Panc1 (cell line): ENCODE measurements at places on chromosomes 7 and 10.

GRCh38 chr10:3385487-3385886, 212.9 kb upstream of the PITRM1 start:
- no peak for DNase-seq

DNA sequence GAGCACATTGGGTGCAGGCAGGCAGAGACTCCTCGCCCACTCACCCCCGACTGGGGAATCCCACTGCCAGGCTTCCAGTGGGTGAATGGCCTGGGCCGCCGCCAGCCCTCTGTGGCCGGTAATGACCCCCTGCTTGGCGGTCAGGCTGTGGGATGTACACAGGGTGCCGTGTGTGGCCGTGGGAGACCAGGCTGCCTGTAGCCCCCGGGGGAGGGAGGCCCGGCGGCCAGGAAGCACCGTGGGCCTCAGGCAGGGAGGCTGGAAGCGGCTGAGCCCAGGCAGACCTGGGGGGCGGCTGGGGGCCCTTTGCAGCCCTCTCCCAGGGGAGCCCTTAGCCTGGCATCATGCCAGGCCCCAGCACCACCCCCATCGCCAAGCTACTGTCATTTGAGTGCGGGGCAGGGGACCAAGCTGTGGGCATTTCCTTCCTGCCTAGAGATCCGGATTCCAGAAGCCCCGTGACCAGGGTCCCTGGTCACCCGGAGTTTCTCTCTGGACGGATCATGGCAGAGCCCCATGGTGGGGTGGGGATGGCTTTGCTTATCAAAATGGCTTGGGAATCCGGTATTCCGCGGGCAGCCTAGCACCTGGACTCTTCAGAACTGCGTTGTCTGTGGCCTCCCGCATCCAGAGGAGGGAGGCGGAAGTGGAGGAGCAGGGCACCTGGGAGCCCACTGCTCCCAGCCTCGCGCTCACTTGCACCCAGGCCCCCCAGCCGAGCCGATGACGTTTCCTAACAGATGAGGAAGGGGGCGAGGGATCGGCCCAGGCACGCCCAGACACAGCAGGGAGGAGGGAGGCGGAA, 1.1 kb downstream of the TTYH3 start:
- DNase-seq = no peak

DNA sequence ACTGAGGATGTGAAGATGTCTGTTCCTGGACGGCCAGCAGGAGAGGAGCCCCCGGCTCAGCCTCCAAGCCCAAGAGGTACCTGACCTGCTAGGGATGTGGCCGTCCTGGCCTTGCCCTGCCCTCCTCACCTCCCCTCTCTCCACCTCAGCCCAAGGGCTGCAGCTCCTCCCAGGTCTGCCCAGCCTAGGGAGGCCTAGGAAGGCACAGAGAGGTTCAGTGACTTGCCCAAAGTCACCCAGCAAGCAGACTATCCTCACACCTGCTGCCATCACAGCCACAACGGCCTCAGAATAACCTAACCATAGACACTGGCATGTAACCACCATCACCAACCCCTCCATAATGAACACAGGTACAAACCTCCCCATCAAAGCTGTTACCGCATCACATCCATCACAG, 38.7 kb upstream of the LRRC18 start:
- DNase-seq = no peak

- DNase-seq = no peak
Measured at GRCh38 chr7:105055621-105056020, 41.6 kb downstream of the KMT2E start.

- no peak for DNase-seq
Measured at GRCh38 chr7:36851382-36851781, 127.1 kb upstream of the AOAH start.

DNA sequence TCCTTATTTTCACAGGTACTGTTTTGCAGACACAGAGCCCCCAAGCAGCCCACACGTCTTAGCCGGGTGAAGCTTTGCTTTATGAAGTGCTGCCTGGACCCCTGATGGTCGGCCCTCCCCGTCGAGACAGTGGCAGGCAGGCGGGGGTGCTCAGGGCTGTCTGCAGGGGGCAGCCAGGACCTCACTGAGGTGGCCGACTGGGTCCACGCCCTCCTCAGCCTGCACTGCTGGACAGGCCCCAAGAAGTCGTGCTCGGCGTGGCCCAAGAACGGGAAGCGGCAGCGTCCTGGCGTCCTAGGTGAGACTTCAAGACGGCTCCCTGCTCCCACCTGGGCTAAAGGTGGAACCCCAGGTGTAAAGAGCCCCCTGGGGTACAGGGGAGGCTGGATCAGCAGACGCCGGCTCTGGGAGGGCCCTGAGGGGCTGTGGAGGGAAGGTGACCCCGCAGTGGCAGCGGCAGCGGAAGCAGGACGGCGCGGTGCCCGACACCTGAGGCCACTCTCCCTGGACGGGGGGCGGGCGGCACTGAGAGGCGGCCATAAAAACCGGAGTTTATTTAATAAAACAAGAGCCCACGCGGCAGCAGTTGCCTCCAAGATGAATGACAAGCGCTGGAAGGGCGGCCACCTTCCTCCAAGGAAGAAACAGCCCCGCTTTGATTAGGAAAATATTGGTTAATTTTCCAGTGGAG, 179.4 kb downstream of the ELFN1 start:
- DNase-seq = no peak

DNA sequence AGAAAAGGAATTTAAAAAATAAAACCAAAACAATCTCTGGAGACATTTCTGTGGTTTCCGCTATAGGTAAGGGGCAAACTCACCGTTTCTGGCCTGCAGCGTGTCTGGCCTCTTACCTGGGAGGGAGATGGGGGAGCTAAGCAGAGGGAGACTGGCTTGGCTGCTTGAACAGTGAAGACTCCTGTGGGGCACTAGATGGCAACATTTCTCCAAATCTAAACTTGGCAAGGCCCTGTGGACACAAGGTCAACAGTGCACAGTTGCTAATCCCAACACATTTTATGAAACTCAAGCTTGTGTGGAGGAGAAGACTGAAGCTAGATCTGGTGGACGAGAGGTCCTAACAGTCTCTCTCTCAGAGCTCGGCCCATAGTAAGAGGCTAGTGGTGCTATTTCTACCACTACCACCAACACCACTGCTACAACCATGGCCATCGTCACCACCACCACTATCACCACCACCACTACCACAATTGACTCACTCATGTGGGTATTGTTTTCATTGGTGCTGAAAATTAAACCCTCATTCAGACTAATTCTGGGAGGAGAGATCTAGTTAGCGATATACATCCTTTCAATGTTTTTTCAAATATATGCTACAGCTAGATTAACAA, 28.4 kb upstream of the CDHR3 start:
- no peak for DNase-seq

DNA sequence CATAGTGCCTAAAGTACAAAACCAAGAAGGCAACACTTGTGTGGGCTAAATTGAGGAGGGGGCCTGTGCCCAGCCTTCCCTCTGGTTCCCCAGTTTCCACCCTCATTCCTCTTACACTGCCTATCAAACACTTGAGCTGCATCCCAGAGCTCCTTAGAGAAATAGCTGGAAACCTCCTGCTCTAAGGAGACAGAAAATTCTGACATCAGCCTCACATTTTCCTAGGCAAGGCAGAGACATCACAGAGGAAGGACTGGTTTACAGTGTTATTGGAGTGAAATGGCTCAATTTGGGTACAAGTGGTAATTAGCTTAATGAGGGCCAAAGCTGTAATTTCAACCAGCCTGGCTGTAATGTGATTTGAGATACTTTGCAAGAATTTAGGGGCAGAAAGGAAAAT, 192.3 kb upstream of the AOAH start:
- DNase-seq = no peak

DNA sequence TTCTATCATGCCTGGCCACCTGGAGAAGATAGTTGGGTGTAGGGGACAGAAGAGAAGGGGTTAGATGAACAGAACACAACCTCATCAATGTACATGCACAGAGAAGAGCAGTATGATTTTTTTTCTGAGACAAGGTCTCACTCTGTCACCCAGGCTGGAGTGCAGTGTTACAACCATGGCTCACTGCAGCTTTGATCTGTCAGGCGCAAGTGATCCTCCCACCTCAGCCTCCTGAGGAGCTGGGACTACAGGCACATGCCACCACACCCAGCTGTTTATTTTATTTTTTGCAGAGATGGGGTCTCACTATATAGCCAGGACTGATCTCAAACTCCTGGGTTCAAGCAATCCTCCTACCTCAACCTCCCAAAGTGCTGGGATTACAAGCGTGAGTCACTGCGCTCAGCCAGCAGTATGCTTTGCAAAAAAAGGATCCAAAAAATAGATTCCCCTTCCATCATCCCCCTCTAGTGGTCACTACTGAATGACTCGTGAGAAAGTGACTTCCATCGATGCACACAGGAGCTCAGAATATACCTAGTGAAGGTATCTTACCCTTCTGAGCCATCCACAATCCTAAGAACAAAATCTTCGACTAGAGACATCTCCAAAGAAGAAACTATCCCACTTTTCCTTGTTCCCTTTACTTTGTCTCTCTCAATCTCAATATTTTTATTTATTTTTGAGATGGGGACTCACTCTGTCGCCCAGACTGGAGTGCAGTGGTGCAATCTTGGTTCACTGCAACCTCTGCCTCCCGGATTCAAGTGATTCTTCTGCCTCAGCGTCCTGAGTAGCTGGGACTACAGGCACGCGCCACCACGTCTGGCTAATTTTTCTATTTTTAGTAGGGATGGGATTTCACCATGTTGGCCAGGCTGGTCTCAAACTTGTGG, 21.0 kb downstream of the ZCWPW1 start:
- peak; percentile 61 for DNase-seq

DNA sequence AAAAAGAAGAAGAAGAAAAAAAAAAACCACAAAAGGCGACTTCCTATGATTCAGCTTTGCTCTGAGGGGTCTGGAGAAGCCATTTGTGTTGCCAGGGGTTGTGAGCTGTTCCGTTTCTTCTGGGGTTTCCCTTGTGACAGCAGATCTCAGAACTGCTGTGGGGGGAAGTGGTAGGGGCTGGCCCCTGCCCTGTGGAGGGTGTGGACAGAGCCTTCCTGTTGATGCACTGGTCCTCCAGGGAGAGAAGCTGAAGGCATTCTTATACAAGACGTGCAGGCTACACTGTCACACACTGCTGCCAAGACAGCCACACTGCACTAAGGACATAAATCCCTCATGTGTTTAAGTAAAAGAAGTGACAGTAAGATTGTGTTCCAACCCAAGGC, 17.3 kb upstream of the CSGALNACT2 start:
- no peak for DNase-seq

- no peak for DNase-seq
Measured at GRCh38 chr10:133278577-133279265, 2.1 kb upstream of the ADAM8 start.

- DNase-seq = no peak
Measured at GRCh38 chr10:60731134-60731885, 47.0 kb upstream of the CDK1 start.

DNA sequence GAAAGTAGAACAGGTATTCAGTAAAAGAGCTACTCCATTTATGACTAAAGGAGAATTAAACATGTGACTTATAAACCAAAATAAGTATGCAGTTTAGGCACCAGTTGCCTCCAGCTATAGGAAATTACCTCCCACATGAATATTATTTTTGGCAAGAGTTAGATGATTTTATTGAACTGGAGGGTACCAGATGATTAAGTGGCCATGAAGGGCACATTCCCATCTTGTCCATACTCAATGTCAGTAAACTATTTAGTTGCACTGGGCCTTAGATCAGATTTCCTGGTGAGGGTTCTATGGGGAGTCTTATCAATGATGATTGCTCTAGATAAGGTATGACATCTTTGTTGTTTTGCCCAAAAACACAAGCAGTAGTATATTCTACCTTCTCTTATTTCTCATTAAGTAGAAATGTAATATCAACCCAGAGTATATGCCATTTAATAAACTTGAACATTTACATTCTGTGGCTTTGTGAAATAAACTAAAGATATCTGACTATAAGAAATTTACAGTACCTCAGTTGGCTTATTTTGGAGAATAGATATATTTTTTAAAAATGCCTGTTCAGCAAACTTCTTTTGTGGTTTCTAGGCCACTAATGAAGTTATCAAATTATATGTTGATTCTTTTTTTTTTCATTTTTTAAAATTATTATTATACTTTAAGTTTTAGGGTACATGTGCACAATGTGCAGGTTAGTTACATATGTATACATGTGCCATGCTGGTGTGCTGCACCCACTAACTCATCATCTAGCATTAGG, 145.3 kb downstream of the SEMA3A start:
- no peak for DNase-seq

GRCh38 chr10:5890452-5890915, 441 bp downstream of the FBH1 start:
- no peak for DNase-seq

DNA sequence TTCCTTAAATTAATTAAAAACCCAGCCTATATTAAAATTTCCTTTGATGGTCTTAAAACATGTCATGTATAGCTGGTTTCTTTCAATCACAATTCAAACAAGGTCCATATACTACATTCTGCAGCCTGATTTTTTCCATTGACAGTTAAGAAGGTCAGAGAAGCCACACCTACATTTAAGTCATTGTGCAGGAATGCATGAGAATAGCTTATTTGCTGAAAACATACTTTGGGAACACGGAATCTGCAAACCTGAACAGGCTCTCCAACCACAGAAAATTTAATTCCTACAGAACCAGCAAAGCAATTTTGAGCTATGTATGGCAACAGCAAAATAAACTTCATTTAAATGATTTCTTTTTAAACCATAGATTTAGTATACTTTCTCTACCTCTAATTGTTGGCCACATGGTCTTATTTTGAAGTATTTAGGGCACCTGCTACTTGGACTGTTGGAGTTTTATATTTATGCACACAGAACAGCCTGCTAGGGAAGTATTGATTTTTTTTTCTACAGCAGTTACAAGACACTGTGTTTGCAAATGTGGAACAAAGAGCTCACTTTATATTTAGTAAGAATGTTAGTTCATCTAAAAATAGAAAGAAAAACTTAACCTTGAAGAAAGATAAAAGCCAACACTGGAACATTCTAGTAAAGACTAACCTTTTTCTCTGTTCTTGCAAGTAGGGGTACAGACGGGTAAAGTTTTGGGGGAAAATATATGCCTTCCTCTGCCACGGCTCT, 240.9 kb upstream of the IMMP2L start:
- no peak for DNase-seq

DNA sequence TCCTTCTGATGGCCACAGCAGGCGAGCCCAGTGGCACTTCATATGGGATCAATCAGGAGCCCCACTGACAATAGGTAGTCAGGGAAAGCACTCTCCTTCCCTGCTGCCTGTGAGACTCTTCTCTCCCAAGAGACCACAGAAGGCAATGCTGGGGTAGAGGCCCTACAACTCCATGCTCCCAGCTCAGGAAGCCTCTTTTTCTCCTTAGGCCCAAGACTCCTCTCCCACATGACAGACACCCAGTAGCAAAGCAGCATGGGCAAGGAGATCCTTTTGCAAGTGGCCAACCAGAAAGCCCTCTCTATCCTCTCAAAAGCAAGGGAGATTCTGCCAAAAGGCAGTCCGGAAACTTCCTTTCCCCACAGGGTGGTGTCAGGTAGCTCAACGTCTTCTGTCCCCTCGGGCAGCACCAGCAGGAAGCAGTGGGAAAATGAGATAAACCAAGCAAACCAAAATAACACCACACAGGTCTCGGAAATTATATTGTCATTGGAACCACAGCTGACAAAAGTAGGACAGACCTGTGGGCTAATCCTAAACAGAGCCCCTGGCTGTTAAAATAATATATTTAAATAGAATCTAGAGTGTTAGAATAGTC, 172.7 kb upstream of the GDF10 start:
- DNase-seq = no peak
